ENCODE measurements at places on chromosomes 2 and 18.

DNA sequence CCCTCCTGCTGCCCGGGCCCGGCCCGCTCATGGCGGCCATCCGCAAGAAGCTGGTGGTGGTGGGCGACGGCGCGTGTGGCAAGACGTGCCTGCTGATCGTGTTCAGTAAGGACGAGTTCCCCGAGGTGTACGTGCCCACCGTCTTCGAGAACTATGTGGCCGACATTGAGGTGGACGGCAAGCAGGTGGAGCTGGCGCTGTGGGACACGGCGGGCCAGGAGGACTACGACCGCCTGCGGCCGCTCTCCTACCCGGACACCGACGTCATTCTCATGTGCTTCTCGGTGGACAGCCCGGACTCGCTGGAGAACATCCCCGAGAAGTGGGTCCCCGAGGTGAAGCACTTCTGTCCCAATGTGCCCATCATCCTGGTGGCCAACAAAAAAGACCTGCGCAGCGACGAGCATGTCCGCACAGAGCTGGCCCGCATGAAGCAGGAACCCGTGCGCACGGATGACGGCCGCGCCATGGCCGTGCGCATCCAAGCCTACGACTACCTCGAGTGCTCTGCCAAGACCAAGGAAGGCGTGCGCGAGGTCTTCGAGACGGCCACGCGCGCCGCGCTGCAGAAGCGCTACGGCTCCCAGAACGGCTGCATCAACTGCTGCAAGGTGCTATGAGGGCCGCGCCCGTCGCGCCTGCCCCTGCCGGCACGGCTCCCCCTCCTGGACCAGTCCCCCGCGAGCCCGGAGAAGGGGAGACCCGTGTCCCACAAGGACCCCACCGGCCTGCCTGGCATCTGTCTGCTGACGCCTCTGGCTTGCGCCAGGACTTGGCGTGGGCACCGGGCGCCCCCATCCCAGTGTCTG is 767 bp downstream of the RHOB start:
- peak; percentile 55 for DNase-seq

- no peak for DNase-seq
These were observed 2.4 kb downstream of the OSBPL1A start for GRCh38 chr18:24395049-24395795.

- DNase-seq, result no peak
These were observed 7.1 kb upstream of the LYPD6B start for GRCh38 chr2:149031396-149031795.

- DNase-seq, result peak; percentile 29
These were observed 782.1 kb downstream of the EPHA4 start for GRCh38 chr2:220789961-220790360.

- DNase-seq, result peak; percentile 42
These were observed 1.1 kb upstream of the MAT2A start for GRCh38 chr2:85537600-85538506.

DNA sequence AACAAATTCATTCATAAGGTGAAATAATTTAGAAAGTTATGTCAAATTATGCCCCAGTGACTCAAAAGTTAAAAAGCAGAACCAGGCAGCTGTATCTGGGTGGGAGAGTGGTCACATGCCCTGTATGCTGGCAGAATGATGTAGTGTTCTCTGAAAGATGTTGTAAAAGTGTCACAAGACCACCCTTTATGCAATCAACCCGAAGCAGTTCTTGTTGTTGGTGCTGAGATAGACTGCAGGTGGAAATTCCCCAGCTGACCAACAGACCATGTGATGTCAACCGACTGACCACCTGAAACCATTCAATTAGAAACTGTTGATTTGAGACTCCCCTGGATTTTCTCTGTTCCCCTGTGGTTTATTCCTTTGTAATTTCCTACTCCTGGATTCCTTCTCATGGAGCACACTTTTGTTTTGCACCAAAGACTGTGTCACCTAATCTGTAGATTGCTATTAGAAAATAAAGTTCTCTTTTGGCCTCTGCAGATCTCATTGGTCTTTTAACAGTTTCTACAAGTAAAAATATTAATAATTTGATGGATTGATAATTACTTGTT is 1341.3 kb upstream of the LRRTM1 start:
- no peak for DNase-seq

GRCh38 chr2:212912445-212913103 is 238.8 kb downstream of the IKZF2 start:
- peak; percentile 77 for DNase-seq

- DNase-seq, result no peak
These were observed 51.9 kb downstream of the ESCO1 start for GRCh38 chr18:21548647-21549046.

- no peak for DNase-seq
These were observed 28.0 kb downstream of the ST6GAL2 start for GRCh38 chr2:106857882-106858478.

DNA sequence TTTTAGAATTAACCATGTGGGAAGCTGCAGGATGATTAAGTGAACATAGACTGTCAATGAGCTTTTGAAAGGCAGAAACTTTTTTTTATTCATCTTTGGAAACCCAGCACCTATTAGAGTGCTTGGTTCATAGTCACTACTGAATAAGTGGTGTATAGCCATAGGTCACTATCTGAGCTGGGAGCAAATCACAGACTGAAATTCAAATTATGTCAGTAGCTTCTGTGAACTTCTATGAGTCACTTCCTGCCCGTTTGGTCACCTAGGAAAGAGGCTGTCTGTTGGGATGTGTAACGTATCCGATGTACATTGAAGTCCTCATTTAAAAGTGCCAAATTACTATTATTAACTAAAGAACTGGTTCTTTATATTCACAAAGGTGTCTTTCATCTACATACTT is 20.5 kb upstream of the SLC40A1 start:
- DNase-seq, result no peak

GRCh38 chr2:105068875-105069274 is 31.0 kb downstream of the MRPS9 start:
- DNase-seq, result no peak

GRCh38 chr2:70850925-70851324 is 15.3 kb upstream of the CD207 start:
- DNase-seq, result no peak

DNA sequence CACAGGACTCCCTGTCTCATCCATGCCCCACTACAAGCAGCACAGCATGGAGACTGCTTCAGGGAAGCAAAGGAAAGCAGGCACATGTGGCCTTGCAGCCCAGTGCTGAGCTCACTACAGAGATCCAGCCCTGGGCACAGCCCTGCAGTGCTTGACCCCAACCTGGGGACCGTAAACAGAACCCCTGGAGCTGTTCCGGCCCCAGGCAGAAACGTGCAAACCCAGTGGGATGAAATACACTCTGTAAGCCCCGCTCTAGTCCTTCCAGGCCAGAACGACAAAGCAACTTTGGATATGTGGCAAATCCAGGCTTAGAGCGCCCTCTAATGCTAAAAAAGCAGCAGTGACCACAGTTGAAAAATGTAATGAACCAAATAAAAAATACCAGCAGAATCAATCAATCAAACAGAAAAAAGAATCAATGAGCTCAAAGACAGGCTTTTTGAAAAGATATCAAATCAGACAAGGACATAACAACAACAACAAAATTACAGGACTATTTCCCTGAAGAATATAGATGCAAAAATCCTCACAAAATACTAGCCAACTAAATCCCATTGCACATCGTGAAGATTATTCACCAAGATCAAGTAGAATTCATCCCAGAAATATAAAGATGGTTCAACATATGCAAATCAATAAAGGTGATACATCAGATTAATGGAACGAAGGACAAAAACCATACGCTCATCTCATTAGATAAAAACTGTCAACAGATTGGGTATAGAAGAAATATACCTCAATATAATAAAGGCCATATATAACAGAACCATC is 45.6 kb downstream of the ZNF519 start:
- peak; percentile 63 for DNase-seq

GRCh38 chr2:149487189-149487588 is 100.4 kb downstream of the MMADHC start:
- no peak for DNase-seq

- DNase-seq, result peak; percentile 21
These were observed 18.2 kb upstream of the GPR55 start for GRCh38 chr2:230942920-230943896.

DNA sequence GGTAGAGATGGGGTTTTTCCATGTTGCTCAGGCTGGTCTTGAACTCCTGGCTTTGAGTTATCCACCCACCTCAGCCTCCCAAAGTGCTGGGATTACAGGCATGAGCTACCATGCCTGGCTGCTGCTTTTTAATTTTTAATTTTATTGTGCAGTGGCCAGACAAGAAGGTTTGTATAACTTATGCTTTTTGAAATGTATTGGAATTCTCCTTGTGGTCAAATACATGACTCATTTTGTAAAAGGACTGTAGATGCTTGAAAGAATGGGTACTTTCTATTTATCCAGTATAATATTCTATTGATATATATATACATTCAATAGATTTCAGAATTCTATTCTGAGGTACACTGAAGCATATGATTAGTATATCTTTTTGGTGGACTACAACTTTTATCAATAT is 82.6 kb upstream of the ST3GAL5 start:
- DNase-seq, result peak; percentile 41

DNA sequence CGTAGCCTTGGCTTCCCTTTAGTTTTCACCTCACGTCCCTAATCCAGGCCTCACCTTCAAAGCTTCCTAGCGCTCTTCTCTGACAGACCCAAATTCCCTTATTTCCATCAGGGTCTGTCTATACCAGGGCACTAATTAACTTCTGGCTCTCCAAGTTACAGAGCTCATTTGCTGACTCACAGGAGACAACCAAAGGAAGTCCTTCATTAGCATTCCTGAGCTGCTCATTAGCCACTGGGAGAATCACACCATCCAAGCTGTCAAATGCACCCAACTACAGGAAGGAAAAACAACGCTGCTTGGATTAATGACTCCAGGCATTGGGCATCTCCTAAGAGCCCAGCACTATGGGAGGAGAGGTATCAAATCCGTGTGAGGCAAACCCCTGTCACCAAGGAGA is 109.8 kb upstream of the ALK start:
- no peak for DNase-seq

- DNase-seq, result peak; percentile 38
These were observed 70.6 kb downstream of the MBP start for GRCh38 chr18:77061946-77062517.

- no peak for DNase-seq
These were observed 43.2 kb downstream of the SLC5A7 start for GRCh38 chr2:108029496-108029895.

GRCh38 chr2:232632904-232633412 is 446 bp upstream of the EFHD1 start:
- peak; percentile 55 for DNase-seq

GRCh38 chr2:108923019-108923700 is 65.9 kb downstream of the EDAR start:
- DNase-seq, result no peak

DNA sequence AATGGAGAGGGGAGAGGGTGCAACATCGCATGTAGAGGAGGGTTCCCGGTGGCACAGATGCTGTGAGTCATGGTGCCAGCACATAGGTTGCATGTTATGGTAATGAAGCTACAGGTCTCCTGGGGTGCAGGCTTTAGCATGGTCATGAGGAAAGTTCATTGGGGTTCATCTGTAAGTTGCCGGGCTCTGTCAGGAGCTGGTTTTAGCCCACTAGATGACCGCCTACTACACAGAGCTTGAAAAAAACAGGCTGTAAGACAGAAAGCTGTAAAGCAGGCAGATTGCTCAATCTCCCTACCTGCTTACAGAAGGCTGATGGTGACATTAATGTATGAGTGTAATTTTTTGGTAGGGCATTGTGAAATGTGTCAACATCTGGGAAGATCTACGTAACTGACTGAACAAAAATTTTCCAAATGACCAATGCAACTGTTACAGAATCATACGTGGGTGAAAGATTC is 23.9 kb downstream of the DYSF start:
- peak; percentile 89 for DNase-seq

- DNase-seq, result peak; percentile 66
These were observed 10.9 kb upstream of the DLX2 start for GRCh38 chr2:172113617-172114016.

GRCh38 chr18:32961538-32961937 is 188.7 kb upstream of the KLHL14 start:
- no peak for DNase-seq

- DNase-seq, result no peak
These were observed 25.0 kb upstream of the TMBIM1 start for GRCh38 chr2:218317303-218317630.

DNA sequence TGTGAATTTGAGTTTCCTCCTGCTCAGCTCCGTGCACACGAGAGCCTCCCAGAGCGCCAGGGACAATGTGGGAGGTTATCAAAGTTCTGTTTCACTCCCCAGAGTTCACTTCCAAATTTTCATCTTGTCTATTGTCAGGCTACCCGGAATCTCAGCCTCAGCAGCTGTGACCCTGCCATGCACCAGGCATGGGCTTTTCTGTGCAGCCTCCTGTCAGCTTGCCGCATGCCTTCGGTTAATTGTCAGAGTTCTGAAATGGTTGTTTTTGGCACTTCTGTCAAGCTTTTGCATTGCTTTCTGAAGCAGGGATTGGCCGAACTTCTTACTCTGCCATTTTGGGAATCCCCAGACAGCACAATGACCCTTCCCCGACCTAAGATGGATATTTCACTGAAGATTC is 60.4 kb downstream of the SH3YL1 start:
- no peak for DNase-seq

- DNase-seq, result no peak
These were observed 289.2 kb upstream of the CCDC68 start for GRCh38 chr18:55248495-55248894.

- DNase-seq, result no peak
These were observed 152.6 kb downstream of the COL6A3 start for GRCh38 chr2:237261327-237261726.

GRCh38 chr2:152470861-152471854 is 136.2 kb downstream of the FMNL2 start:
- no peak for DNase-seq

DNA sequence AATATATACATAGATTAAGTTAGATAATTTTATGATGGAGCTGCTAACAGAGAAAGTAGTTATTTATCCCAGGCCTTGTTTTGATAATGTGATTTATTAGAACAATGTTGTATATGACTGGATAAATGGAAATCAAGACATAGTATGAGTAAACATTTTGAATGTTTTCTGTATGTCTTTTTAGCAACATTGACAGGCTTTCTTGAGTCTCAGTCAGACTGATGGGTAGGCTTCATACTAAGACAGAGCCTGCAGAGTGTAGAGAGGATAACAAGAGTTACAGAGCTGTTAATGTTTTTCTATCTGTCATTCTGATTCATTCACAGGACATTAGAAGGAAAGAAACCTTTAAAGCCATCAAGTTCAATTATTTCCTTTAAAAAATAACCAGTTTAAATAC is 478.5 kb downstream of the LRP1B start:
- no peak for DNase-seq

GRCh38 chr18:9380621-9381395 is 46.2 kb downstream of the TWSG1 start:
- DNase-seq, result peak; percentile 30
